Pancreas (tissue), 10 donors: ENCODE measurements at places on chromosomes 5 and 9. TPM values are rescaled to one million over a fixed set of nuclear protein-coding genes. Genes with fewer than 3 reads are reported as not detected.

NXNL2 gene
- 0.70 TPM for total RNA-seq

FAM114A2 gene
- total RNA-seq = 20.2 TPM

- H3K27me3 ChIP-seq = no peaks in the 10 kb centered on the region
- no peak overlapping the region for H3K4me3 ChIP-seq
- no peak overlapping the region for H3K27ac ChIP-seq
- no peaks in the 10 kb centered on the region for H3K4me1 ChIP-seq
- DNase-seq = no peak
Measured at GRCh38 chr5:67335426-67335825, 138.8 kb upstream of the CD180 start.

CATSPER3 gene
- 0.74 TPM for total RNA-seq

DNA sequence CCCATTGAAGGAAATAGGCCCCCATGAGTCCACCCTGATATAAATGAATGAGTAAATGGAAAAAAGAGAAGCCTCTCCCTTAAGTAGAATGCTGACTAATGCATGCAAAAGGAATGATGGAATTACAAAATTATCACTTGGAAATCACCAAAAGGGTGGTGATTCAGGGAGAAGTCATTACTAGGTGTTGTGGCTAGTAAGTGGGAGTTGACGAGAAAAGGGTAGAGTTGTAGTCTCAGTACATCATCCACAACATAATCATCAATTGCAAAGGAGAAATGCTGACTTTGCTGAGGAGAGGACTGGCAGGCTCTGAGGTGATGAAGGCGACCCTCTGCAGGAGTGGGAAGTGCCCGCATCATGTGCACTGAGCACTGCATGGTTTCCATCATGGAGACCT is 201.5 kb upstream of the S1PR3 start:
- no peak overlapping the region for H3K27ac ChIP-seq
- no peak overlapping the region for H3K4me3 ChIP-seq

DNA sequence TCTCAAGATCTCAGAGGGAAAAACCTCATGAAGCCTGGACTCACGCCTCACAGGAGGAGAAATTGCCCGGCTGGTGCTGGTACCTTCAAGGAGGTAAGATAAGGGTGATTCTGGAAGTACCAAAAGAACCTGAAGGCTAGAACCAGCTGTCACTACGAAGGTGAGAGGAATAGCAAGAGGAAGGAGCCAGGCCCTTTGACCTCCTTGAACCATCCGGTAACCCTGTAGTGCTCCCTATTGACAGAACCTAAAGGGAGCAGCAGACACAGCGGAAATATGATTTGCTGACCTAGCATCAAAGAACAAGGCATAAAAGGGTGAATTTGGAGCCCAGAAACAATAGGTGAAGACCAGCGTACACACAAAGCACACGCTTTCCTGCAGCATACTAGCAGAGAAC is 92.2 kb downstream of the DOCK8 start:
- no peaks in the 10 kb centered on the region for H3K36me3 ChIP-seq
- no peak overlapping the region for H3K4me3 ChIP-seq
- no peaks in the 10 kb centered on the region for H3K4me1 ChIP-seq
- H3K27ac ChIP-seq = no peak overlapping the region

DNA sequence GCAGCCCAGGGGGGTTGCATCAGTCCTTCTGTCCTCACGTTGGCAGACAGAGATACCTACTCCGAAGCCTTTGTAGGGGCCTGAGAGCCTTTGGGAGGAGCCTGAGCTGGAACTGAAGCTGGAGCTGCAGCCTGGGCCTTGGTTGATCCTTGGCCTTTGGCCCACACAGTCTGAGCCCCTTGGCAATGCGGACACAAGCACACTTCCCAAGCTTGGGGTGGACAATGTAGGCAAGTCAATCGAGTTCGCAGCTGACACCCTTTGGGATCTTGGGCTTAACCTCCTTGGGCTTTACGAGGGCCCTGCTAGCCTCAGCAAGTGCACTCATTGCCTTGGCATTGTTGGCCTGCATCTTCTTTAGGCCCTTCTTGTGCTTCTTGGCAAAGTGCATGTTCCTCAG is 5.9 kb downstream of the CSNK1A1 start:
- no peak overlapping the region for H3K27ac ChIP-seq
- no peak overlapping the region for H3K4me3 ChIP-seq
- H3K27me3 ChIP-seq = no peaks in the 10 kb centered on the region

OR1Q1 gene
- not detected for total RNA-seq

- H3K36me3 ChIP-seq = no peaks in the 10 kb centered on the region
- H3K4me1 ChIP-seq = no peaks in the 10 kb centered on the region
- H3K27me3 ChIP-seq = no peaks in the 10 kb centered on the region
- DNase-seq = no peak
Measured at GRCh38 chr9:89138463-89139390, 39.9 kb downstream of the SHC3 start.

DNA sequence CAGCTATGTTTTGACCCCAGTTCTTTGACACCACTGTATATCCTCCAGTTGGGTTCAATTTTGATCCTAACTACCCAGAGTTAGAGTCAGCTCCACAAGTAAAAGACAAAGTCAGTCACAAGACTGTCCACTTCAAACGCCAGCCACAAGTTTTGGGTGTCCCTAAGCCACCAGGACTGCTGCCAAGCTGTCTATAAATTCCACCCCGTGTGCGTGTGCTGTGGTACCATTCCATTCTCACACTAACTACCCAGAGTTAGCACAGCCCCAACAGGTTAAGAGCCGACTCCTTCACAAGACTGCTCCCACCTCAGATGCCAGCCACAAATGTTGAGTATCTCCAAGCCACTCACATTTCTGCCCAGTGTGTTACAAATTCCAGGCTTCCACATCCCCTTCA is 56.7 kb downstream of the APC start:
- no peaks in the 10 kb centered on the region for H3K4me1 ChIP-seq
- no peaks in the 10 kb centered on the region for H3K36me3 ChIP-seq
- no peaks in the 10 kb centered on the region for H3K27me3 ChIP-seq
- no peak for DNase-seq
- no peak overlapping the region for H3K27ac ChIP-seq
- H3K4me3 ChIP-seq = no peak overlapping the region

- H3K27ac ChIP-seq = no peak overlapping the region
- no peaks in the 10 kb centered on the region for H3K36me3 ChIP-seq
- no peaks in the 10 kb centered on the region for H3K4me1 ChIP-seq
- DNase-seq = no peak
- H3K4me3 ChIP-seq = no peak overlapping the region
- no peaks in the 10 kb centered on the region for H3K27me3 ChIP-seq
Measured at GRCh38 chr5:111848476-111848875, 91.5 kb upstream of the NREP start.
